ENCODE measurements at places on chromosomes 16 and 17. TPM values are rescaled to one million over a fixed set of nuclear protein-coding genes. Genes with fewer than 3 reads are reported as not detected.

Gene JPT2
- 242 TPM for total RNA-seq

Gene TMEM219
- total RNA-seq: 98.4 TPM

Gene FOXC2
- 2.7 TPM for total RNA-seq

Gene FBF1
- 12.6 TPM for total RNA-seq

Gene CA4
- not detected for total RNA-seq

Gene SHISA6
- total RNA-seq: not detected

Gene B3GNT9
- 8.8 TPM for total RNA-seq

Gene KRT33A
- not detected for total RNA-seq

Gene SLC9A5
- 1.7 TPM for total RNA-seq

Gene C16orf89
- total RNA-seq: not detected

Gene ZSCAN10
- total RNA-seq: not detected

Gene OTOP3
- total RNA-seq: not detected

Gene NACA2
- not detected for total RNA-seq

Gene GAS7
- total RNA-seq: 0.30 TPM
